NCI-H187 treated with DMSO at 0.1 percent for 48 hours (cell line): ENCODE measurements at places on chromosomes 6 and 20.

GRCh38 chr6:162200945-162201690, 526.4 kb downstream of the PRKN start:
- DNase-seq: no peak

DNA sequence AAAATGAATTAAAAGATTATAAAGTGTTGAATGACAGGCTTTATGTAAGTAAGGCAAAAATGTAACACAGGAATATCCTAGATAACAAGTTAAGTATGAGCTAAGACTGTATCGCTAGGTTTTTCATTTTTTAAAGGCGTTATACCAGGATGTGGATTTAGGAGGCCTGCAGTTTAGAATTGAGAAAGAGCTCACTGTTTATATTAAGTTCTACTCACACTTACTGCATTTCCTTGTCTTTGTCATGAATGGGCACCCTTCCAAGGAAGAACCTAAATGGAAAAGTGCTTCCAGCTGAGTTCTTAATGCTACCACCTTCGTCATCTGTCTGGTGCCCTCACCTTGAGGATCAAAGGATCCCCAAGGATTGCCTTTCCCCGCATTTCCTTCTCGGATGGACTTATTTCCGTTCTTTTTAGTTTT, 148.7 kb downstream of the SOX4 start:
- DNase-seq: no peak

GRCh38 chr6:166473886-166474571, 91.3 kb upstream of the MPC1 start:
- no peak for DNase-seq

DNA sequence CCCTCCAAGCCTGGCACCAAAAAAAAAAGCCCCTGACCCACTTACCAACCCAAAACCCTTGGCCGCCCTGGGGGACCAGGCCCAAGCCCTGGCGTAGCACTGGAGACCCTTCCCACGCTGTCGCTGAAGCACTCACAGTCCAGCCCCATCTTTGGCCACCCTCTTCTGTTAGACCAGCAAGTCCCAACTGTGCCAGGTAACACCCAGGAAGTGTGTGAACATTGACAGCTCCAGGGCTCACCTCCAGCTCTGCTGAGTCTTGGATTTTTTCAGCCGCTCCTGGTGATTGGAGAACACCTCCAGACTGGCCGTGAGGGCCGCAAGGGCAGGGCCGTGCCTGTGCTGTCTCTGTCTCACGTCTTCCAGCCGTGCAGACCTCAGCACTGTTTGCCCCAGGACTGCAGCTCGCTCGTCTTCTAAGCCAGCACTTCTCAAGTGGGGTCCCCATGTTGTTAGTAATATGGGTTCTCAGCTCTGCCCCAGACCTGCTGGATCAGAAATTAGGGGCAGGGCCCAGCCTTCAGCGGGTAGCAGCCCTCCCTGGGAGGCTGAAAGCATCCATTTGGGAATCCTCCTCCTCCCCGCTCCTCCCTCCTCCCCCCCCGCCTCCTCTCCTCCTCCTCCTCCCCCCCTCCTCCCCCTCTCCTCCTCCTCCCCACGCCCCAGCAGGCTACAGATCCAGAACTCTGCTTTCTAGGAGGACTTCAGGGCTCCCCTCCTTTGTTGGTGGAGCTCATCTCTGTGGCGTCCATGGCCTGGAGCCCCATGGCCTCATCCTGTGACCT, 18.1 kb downstream of the NPEPL1 start:
- DNase-seq: no peak

GRCh38 chr6:100472674-100473073, 8.0 kb upstream of the SIM1 start:
- DNase-seq: no peak

DNA sequence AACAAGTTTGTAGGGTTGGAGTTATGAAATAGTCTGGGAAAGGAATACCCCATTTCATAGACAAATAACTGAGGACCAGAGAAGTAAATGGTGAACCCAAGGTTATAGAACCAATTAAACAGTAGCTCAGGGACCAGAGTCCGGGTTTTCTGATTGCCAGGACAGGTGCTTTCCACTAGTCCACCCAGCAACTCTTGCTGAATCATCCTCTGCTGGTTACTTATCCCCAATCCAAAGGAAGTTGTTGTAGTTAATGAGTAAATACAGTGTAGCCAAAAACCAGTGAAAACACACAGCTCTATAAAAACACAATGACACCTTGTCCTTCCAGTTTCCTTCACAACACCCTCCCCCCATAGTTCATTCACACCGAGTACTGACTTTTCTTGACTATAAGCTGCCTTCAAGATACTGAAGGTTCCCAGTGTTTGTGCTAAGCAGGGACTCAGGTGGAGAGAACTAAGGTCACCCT, 766 bp upstream of the TINAG start:
- no peak for DNase-seq

DNA sequence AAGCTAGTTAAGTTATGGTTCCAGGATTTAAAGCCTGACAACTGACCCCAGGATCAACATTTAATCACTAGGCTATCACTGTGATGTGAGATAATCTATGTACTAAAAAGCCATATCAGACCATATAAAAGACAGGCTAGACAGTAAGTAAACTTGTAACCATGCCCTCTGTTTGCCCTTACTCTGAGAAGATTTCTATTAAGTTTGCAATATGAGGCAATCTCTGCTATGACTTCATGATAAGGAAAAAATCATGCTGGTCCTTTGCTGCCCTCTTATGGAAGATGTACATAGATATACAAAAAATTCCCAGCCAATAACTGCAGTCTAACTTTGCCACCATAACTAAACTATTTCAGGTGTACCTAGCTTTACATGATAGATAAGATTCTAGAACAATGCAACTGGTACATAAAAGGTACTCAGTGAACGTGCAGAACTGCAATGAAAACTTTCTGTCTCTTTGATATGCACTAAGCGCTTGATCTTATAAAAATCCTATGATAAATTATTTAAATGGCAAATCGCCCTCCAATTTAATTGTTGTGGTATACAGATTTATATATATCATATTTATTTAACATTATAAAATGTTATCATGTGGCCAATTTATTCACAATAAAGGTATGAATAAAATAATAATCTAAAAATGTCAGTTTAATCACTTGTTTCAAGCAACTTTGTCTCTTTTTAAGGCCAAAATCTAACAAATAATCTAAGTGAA, 70.5 kb downstream of the FAM217A start:
- DNase-seq: no peak
